Stomach (tissue), 19 donors: ENCODE measurements at places on chromosomes 1 and 21. TPM values are rescaled to one million over a fixed set of nuclear protein-coding genes. Genes with fewer than 3 reads are reported as not detected.

The CD1E gene
- total RNA-seq, result not detected

The C1orf115 gene
- 23.2 TPM for total RNA-seq

The ENO1 gene
- 463 TPM for total RNA-seq

The CD1B gene
- not detected for total RNA-seq

The FMO4 gene
- total RNA-seq, result 4.1 TPM

The SMPDL3B gene
- total RNA-seq, result 19.8 TPM

The RGS8 gene
- total RNA-seq, result not detected

The OR2AK2 gene
- not detected for total RNA-seq

The A3GALT2 gene
- total RNA-seq, result not detected

The MROH7 gene
- total RNA-seq, result 33.8 TPM

The ZBTB8OS gene
- total RNA-seq, result 10.4 TPM

The BMP8B gene
- total RNA-seq, result 5.2 TPM

The PAX7 gene
- not detected for total RNA-seq

The PCP4L1 gene
- not detected for total RNA-seq

The LIPI gene
- not detected for total RNA-seq

The KCNH1 gene
- total RNA-seq, result 3.2 TPM

The RGSL1 gene
- total RNA-seq, result not detected

The FAM163A gene
- total RNA-seq, result not detected

- no peak for DNase-seq
These were observed 23.9 kb upstream of the SLC25A34 start for GRCh38 chr1:15712168-15712567.

DNA sequence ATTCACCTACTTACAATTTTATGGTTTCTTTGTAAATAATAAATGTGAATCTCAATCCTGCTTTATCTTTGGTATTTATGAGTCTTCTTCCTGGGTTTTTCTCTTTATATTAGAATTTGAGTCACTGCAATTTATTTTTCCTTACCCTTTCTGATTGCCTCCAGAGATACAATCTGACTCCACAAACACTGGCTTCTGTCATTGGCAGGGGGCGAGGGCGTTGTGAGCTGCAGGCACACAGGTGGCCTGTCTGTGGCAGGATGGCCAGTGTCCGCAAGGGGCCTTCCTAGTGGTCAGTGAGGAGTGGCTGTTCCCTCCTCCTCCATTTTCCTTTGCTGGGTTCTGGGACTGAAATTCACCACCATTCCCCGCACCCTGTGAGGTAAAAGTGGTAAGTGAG, 2.0 kb upstream of the MTARC1 start:
- DNase-seq, result no peak

DNA sequence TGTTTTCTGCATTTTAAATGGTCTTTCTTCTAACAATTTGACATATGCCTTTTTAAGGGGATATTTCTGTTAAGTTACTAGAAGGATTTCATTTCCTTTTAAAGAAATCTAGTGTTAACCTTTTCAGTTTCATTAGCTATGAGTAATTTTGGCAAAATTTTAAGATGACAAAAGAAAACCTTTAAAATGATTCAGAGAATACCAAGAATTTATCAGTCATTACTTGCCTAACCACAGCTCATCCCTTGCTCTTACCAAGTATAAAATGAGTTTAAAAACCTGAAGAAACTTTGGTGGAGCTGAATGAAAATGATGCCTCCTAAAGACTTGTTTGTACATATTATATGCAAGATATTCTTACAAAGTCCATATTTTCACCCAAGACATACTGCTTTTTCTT, 101.7 kb downstream of the NEK7 start:
- no peak for DNase-seq

GRCh38 chr1:24275510-24275909, 43.6 kb upstream of the GRHL3 start:
- DNase-seq, result no peak

DNA sequence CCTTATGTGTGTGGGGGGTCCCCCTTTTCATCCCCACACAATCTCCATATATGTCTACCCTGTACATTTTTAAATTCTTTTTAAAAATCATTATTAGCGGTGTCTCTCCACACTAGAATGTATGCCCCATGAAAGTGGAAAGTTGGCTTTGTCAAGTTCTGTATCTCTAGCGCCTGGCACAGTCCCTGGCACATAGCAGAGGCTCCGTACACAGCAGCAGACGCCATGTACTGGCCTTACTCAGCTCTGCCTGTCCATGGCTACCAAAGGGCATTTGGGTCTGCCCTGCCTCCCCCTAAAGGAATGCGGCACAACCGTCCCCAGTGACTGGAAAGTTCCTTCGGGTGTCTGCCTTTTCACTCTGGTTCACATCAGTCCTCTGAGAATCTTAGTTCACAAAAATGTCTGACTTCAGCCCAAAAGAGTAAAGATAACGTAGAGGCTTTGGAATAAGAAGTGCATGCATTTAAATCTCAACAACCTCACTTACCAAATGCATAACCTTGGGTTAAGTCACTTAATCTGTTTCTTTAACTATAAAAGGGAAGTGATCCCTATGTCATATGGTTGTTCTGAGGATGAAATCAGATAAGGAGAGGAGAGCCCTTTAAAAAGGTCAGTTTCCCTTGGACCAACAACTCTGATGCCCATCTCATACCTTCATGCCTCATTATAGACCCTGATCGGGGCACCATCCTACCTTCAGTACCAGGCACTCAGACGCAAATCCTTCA, 61.1 kb downstream of the CD46 start:
- no peak for DNase-seq

- DNase-seq, result peak; percentile 49
These were observed 76.8 kb downstream of the POU2F1 start for GRCh38 chr1:167297222-167298214.

DNA sequence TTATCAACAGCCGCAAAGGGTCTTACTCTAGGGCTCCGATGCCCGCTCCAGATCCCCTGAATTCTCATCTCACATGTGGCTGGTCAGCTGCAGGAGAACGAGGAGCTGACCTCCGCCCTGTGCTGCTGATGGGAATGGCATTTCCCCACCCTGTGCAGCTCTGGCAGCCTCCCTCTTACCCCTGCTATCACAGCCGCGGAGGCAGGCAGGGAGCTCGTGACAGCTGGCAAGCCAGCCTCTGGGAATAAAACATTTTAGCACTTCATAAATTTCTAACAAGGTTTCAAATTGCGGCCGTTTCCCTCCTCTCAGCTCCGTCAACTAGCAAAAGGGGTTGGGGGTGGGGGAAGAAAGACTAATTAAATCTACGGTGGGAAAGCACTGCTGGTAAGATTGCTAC, 81.1 kb downstream of the DSCAM start:
- DNase-seq, result no peak

GRCh38 chr1:202923533-202923932, 3.5 kb downstream of the KLHL12 start:
- no peak for DNase-seq

GRCh38 chr1:177209357-177209756, 38.6 kb downstream of the BRINP2 start:
- DNase-seq, result peak; percentile 80

GRCh38 chr1:62875676-62876075, 91.7 kb downstream of the ATG4C start:
- DNase-seq, result peak; percentile 22

GRCh38 chr1:41833519-41834000, 85.2 kb downstream of the HIVEP3 start:
- no peak for DNase-seq

DNA sequence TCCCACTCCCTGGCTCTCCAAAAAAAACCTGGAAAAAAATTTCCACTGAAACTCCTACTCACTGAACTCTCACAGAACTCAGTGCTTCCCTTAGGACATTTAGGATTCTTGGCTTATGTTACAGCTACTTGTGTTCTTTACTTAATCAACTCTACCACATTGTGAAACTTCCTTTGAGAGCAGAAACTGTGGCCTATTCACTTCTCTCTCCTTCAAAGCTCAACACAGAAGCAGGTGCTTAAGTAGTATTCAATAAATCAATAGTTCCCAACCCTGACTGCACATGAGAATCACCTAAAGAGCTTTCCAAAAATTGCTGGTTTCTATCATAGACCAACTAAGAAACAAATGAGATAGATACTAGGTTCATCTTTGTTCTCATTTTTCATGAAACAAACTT, 67.9 kb upstream of the DMRTA2 start:
- peak; percentile 8 for DNase-seq

GRCh38 chr21:45525153-45525909, 16.9 kb downstream of the SLC19A1 start:
- peak; percentile 59 for DNase-seq

GRCh38 chr1:205287767-205288559, 33.6 kb downstream of the NUAK2 start:
- DNase-seq, result peak; percentile 84

DNA sequence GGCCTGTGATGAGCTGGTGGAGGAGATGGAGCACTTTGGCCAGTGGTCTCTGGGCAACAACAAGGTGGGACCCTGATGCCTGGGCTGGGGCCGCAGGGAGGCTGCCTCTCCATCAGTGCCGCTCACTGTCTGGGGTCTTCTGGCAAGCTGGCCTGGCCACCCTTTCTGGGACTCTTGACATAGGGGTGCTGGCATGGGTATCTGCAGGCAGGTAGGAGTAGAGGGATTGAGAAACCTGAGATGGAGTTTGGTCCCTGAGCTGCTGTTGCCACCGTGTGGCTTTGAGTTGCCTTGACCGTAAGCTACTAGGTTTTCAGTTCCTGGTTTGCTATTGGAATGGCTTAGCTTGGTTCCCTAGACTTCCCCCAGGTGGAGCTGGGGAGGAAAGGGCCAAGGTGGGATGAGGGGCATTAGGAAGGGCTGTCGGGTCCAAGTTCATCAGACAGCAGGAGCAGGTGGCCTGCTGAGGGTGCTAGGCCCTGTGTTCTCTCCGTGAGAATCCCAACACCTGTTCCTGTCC, 13.2 kb upstream of the MFN2 start:
- peak; percentile 88 for DNase-seq

DNA sequence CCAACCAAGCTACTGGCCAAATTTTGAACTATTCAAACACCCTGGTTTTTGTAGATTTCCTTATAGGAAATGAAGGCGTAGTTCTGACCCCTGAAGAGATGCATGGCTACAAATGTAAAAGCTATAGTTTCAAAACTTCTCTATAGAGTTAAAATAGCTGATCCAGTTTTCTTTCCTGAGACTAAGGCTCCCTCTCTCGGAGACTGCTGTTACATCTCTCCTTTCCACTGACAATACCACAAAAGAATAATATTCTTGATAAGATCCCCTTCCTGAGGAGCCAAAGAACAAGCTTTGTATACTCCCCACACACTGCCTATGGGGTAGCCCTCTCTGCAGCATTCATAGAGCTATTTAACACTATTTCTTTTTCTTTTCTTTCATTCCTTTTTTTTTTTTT, 6.7 kb upstream of the CFAP126 start:
- no peak for DNase-seq

- peak; percentile 57 for DNase-seq
These were observed 15.3 kb downstream of the AGPAT3 start for GRCh38 chr21:43880111-43880985.

DNA sequence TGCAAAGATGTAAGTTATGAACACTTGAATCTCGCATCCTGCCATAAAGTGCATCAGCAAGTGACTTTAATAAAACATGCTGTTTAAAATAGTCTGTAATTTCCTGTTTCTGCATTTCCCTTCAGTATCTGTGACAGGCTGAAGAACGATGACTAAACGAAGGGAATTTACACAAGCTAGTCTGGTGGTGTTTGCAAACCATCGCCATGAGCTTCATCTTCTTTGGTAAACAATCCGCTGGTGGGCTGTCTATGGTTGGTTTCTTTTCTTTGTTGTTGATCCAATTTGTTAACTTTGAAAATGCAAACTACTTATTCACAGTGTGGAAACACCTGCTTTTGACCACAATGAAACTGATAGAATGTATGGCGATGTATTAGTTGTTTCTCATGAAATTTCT, 13.9 kb downstream of the SERTAD4 start:
- DNase-seq, result no peak

DNA sequence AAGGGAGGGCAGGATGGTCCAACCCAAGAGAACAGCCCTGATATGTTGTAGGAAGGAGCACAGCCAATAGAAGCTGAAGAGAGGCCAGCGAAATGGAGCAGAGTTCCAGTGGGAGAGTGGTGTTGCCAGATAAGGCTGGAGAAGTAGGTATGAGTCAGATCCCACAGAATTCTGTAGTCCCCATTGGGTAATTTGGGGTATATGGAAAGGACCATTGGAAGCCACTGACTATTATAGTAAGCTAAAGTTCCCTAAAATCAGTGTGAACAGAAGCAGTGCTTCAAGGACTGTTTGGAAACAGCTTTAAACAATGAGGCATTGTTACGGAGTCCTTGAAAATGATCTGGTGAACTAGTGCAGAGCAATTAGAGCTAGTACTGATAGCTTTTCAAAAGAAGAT, 63.0 kb downstream of the DISP1 start:
- no peak for DNase-seq

- no peak for DNase-seq
These were observed 95.9 kb downstream of the PTPN14 start for GRCh38 chr1:214455479-214455878.

GRCh38 chr1:9119745-9120144, 9.2 kb downstream of the GPR157 start:
- no peak for DNase-seq

- DNase-seq, result no peak
These were observed 73.3 kb downstream of the MDM4 start for GRCh38 chr1:204589409-204590038.

- peak; percentile 7 for DNase-seq
These were observed 2.4 kb upstream of the ZRANB2 start for GRCh38 chr1:71083271-71083670.

- no peak for DNase-seq
These were observed 18.0 kb downstream of the GOLPH3L start for GRCh38 chr1:150678988-150679387.
